ENCODE measurements at places on chromosomes 3 and 15.
A peak's percentile ranks its signal among the peaks of the same experiment; 100 is the strongest.

- no peak for DNase-seq
Measured at GRCh38 chr15:99424978-99425656, 140.7 kb upstream of the MEF2A start.

- DNase-seq: no peak
Measured at GRCh38 chr3:158430968-158431367, 140.0 kb upstream of the MLF1 start.

- no peak for DNase-seq
Measured at GRCh38 chr3:3476669-3477068, 297.2 kb upstream of the CRBN start.

- no peak for DNase-seq
Measured at GRCh38 chr15:38024293-38025091, 90.1 kb downstream of the TMCO5A start.

DNA sequence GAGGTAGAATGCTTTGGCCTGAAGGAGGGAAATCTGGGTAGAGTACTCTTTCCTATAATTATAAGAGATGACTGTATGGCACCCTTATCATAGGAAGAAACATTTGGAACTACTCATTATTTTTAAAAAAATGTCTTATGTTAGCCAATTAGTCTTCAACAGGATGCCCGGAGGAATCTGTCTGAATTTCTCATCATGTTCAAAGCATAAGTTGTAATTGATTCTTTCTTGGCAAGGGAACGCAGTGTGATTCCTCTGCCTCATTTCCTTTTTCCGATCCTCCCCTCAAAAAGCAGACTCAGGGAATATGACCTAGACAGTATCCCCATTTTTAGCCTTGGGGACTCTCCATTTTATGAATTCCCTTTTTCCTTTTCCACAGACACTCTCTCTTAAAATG lies 165.1 kb downstream of the IL5RA start:
- no peak for DNase-seq

DNA sequence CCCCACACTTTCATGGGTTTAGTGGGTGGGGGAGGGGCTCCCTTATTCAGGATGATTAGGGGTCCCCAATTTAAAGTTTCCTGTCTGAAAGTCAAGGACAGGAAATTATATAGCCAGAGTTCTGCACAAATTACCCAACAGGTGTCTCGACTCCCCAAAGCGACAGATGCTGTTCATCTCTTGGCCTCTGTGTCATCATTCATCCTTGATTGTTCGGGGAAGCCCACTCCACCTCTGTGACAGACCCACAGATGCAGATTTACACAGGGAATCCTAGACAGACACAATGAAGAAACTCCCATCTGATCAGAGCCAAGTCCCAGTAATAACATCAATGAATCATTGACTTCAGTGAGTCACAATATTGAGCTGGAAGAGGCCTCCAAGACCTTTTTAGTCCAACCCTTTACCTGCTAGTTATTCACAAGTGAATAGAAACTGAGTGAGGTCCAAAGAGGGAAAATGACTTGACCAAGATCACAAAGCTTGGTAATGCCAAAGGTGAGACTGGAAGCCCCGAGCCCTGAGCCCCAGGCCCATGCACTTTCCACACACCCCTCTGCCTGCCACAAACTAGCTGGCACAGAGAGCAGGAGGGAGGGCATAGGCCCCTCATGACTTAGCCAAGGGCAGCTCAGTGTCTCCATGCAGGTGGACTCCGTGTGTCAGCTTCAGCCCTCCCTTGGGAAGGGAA lies 7.9 kb upstream of the SRP14 start:
- DNase-seq: peak; percentile 84

DNA sequence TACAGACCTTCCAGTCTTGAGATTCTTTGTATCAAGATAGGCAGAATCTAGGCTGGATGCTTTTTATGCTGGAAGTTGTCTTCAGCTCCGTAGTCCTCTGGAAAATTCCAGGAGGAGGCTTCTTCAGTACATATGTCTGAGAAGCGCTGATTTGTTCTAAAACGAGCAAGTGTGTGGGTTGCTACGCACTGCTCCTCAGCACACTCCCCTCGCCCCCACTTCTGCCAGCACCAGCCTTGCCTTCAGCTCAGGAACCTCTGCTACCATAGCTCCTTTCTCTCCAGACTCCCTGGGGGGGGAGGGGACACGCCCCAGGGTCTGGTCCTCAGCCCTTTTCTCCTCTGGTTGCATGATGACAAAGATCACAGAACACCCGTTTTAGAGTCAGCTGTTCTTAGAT lies 75.5 kb upstream of the TRA2B start:
- DNase-seq: no peak

GRCh38 chr3:56790016-56790821 lies 11.5 kb downstream of the ARHGEF3 start:
- DNase-seq: no peak

GRCh38 chr3:53806182-53807116 lies 39.8 kb downstream of the CHDH start:
- no peak for DNase-seq

Data from vagina (tissue), 2 donors.